Left forelimb (tissue), 1 donor: ENCODE measurements at places on chromosomes 16 and 17.

GRCh38 chr17:28912281-28912937 is 9.5 kb upstream of the DHRS13 start:
- no peak for DNase-seq

DNA sequence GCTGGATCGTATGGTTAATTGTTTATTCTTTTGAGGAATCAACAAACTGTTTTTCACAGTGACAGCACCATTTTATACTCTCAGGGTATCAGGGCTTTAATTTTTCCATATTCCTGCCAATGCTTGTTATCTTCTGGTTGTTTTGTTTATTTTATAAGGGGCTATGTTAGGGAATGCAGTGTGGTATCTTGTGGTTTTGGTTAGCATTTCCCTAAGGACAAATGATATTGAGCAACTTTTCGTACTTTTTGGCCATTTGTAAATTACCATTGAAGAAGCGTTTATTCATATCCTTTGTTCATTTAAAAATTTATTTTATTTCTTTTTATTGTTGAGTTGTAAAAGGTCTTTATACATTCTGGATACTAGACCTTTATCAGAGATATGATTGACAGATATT is 322.0 kb upstream of the SALL1 start:
- DNase-seq = no peak

DNA sequence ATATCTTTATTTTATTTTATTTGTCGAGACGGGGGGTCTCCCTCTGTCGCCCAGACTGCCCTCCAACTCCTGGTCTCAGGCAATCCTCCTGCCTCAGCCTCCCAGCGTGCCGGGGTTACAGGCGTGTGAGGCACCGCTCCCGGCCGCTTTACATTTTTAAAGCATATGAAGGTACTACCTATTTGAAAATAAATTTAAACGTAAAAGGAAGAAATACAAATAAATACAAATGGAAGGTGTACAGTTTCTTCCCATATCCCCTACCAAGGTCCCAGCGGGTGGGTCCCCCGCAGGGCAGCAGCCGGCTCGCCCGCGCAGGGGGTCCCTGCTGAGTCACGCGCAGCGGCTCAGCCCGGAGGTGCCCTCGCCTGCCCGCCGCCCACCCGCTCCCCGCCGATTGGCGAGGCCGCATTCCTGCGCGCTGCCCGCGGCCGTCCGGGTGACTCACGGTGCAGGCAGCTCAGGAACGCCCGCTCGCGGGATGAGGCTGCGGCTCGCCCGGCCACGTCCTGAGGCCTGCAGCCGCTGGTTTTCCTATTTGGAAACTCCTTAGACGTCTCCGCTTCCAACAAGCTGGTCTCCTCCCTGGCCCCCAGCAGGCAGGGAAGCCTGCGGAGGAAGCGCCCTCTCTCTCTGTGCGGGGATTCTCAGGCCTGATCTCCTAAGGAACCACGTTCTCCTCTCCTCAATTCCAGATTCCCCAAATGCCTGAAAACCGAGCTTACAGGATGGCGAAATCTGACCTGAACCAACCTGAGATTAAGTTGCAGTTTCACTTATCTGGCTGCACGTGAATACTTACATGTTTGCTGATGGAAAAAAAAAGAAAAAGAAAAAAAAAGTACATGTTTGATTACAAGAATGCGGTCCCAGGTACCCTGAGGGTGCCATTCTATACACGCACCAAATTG is 54.8 kb upstream of the MAP3K14 start:
- peak; percentile 87 for DNase-seq

DNA sequence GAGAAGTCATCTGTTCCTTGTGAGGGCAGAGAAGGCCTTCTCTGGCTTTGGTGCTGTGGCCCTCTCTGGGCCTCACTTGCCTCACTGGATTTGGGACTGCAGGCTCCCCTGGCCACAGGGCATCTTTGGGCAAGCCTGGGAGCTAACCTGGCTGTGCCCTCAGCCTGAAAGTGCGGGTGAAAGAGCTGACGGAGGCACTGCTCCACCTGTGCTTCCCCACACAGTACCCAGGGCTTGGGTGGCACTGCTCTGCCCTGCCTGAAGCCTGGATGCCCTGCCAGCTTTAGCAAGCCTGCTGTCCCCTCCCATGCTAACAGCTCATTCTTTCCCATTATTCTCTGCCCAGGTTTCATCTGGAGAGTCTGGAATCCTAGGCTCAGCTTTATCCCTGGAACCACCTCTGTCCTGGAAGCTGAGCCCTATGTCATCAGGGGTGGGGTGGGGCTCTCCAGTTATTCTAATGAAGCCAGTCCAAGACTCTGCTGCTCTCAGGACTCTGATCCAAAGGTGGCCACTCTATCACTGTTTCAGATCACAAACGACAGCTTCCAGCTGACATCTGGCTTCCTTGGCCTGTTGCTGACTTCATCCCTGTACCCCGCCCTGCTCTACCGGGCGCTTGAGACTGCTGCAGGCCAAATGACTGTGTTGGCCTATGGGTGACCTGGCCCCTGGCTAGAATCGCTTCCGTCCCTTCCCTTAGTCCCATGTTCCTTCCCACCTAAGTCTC is 29.3 kb downstream of the HIC1 start:
- no peak for DNase-seq

DNA sequence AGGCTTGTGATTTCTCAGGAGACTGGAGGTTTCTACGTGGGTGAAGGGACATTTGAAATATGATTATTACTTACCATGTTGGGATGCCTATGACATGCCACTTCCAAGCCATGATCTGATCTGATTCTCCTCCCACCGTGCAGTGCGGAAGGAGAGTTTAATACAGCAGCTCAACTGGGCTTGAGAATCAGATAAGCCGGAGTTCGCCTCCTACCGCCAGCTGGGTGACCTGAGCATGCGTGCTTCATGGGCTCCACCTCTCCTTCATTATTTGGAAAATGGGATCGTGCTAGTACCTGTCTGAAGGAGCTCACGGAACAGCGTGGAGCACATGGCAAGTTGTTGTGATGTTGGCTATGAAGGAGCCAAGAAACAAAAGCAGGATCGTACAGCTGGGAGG is 12.4 kb upstream of the TIMP2 start:
- DNase-seq = no peak

DNA sequence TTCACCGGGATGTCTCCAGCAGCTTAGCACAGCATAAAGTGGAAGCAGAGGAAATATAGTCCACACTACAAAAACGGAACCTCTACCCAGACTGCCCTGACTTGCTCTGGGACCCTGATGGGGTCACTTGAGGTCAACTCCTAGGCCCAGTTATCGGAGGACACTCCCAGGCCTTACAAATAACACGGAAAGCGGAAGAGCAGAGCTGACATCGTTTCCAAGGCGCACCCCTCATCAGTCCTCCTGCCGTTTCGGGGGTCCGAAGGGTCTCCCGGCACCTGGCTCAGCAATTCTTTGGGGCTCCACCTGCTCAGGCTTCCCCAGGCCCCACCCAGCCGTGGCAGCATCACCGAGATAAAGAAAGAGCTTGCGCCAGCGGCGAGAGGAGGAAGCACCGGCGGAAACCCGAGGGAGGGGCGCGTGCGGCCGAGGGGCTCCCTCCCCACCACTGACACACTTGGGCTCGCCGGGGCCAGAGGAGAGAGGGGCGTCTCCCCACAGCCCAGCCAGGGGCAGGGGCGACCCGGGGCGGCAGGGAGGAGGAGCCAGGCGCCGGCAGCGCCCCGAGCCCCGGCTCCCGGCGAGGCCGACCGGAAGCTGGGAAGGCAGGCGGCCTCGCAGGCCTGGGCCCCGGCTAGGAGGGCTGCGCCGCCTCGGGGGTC is 727 bp downstream of the CORO7 start:
- DNase-seq = no peak

- DNase-seq = no peak
Observed at GRCh38 chr16:52603015-52603414, 56.1 kb upstream of the TOX3 start.

DNA sequence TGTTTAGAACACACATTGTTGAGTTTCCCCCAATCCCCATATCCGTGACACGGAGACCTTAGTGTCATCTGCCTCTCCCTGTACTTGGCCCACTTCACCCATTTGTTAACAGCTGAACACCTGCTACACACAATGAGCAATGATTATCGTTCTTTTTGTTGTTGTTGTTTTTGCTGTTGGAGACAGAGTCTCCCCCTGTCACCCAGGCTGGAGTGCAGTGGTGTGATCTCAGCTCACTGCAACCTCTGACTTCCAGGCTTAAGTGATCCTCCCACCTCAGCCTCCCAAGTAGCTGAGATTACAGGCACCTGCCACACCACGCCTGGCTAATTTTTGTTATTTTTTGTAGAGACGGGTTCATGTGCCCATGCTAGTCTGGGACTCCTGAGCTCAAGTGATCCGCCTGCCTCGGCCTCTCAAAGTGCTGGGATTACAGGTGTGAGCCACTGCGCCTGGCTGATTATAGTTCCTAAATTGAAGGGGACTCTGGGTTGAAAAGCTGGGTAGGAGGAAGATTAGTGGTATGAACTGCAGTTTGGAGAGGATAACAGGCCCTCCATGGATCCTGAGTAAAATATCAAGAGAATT is 21.6 kb downstream of the NDE1 start:
- DNase-seq = no peak

DNA sequence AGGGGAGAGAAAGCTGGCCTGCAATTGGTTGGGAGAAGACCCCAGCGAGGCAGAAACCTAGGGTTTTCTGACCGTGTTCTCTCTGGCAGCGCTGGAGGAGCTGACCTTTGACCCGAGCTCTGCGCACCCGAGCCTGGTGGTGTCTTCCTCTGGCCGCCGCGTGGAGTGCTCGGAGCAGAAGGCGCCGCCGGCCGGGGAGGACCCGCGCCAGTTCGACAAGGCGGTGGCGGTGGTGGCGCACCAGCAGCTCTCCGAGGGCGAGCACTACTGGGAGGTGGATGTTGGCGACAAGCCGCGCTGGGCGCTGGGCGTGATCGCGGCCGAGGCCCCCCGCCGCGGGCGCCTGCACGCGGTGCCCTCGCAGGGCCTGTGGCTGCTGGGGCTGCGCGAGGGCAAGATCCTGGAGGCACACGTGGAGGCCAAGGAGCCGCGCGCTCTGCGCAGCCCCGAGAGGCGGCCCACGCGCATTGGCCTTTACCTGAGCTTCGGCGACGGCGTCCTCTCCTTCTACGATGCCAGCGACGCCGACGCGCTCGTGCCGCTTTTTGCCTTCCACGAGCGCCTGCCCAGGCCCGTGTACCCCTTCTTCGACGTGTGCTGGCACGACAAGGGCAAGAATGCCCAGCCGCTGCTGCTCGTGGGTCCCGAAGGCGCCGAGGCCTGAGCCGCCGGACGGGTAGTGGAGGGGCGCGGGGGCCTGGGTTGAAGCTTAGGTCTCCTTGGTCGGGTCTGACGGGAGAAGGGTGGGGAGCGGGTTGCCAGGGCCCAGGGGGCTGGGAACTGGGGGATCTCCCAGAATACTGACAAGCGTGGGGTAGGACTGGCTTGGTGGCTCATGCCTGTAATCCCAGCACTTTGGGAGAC is 7.4 kb upstream of the PYDC1 start:
- DNase-seq = no peak

- no peak for DNase-seq
Observed at GRCh38 chr17:68512960-68513474, 787 bp downstream of the PRKAR1A start.

DNA sequence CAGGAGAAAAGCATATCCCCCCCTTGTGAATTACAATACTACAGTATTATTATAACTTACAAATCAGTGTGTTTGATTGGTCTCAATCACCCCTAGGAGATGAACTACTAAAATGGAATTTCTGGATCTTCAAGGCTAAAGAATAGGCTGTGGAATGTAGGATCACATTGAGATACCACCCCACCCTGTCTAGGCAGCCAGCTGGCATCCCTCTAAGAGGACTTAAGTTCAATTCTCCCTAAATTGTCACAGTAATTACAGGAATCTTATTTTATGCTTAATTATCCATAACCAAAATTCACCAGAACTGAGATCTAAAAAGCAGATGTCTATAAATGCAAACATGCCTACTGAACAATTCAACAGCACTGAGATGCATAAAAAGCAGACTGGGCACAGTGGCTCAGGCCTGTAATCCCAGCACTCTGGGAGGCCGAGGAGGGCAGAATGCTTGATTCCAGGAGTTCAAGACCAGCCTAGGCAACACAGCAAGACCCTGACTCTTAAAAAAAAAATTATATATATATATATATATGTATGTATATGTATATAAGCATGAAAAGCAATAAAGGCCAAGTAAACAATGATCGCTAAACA is 12.0 kb downstream of the AP1G1 start:
- no peak for DNase-seq

GRCh38 chr16:30609002-30609925 is 925 bp downstream of the ZNF689 start:
- DNase-seq = peak; percentile 78

DNA sequence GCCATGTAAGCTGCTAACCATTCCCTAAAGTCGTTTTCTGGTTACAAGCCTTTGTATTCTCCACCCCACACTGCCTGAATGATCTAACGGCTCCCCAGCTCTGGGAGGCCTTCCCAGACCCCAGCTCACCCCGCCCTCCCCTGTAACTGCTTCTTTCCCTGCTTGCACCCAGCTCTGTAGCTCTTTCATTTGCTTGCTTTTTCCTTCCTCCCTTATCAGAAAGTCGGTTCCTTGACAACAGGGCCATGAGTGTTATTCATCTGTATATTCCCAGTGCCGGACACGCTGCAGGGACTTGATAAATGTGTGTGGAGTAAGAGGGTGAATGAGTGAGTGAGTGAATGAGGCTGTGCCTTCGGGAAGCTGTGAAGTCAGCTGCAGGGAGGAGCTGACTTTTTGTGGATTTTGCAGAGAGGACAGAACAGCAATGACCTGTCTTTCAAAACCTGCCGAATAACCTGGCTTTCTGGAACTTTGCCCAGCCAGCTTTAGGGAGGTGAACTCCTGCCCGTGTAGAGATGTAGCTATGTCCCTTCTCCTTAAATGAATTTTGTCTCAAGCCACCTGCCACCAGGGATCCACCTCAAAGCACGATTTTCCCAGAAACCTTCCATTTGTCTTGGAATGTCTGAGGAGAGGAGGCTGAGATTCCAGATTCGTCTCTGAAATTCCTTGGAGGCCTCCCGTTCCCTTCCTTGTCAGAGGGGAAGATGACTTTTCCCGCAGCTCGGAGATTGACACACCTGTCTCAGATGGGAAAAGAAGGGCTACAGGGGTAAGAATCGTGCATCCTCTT is 20.0 kb upstream of the CACNG4 start:
- DNase-seq = no peak

GRCh38 chr17:40112718-40113109 is 9.1 kb upstream of the MSL1 start:
- DNase-seq = peak; percentile 70
